RWPE2 (cell line): ENCODE measurements at places on chromosomes 4 and X.
A peak's percentile ranks its signal among the peaks of the same experiment; 100 is the strongest.

- no peak overlapping the region for H3K27ac ChIP-seq
- no peaks in the 10 kb centered on the region for H3K36me3 ChIP-seq
- peak overlapping the region; percentile 56 for H3K4me3 ChIP-seq
- no peaks in the 10 kb centered on the region for H3K4me1 ChIP-seq
- no peaks in the 10 kb centered on the region for H3K27me3 ChIP-seq
- peak; percentile 25 for DNase-seq
These were observed 977 bp downstream of the MAGEE1 start for GRCh38 chrX:76428243-76429130.

DNA sequence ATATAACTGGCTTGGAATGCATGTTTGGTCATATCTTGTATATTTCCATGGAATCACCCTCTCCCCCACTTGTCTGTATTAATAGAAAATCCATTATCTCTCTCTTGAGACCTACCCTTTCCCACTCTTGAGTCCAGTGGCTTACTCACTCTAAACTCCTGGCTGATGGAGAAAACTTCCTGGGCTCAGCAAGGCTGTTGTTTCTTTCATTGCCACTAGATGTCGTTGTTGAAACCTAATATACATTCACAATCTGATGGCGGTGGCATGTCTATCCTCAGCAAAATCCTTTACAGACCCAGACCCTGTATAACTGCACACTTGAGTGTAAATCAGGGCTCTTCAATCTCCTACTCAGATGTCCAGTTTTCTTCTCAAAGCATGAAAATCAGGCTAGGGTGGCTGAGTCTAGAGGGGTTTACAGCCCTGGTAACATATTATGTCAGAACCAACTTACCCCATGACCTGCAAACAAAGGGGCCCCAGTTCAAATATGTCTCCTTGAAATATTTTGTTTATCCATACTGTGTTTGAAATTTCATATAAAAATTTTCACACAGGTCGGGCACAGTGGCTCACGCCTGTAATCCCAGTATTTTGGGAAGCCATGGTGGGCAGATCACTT, 70.0 kb upstream of the FAM241A start:
- H3K27ac ChIP-seq: no peak overlapping the region
- no peaks in the 10 kb centered on the region for H3K36me3 ChIP-seq
- no peaks in the 10 kb centered on the region for H3K27me3 ChIP-seq

DNA sequence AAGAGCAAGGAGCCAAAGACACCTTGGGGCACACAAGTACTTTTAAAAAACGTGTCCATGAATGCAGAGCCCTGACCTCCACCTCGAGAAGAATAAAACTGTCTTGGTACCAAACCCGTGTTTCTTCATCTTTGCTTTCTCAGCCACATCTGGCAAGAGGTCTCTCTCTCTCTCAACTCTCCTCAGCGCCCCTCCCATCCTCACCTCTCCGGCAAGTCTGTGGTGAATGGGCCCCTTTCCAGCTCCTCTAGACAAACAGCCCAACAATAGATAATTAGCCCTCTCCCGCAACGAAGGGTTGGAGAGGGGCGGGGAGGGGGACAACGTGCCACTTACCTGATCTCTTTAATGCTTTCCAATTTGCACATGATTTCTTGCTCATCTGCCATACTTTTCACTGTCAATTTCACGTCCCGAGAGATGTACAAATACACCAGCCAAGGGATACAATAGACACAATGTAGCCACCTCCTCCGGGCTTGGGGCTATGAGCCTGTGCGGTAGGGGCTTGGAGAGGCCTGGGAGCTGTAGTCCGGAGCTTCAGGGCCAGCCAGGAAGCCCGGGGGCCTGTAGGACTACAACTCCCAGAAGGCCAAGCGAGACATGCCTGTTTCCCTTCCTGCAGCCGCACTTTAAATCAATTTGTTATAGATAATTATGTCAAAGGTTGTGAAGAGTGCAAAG, at the start of gene ZC4H2:
Gene ZC4H2, minus strand, starts transcription at position 462 of the 684 bp plus-strand sequence. Its CDS starts 73 bp downstream, at position 389.
- no peaks in the 10 kb centered on the region for H3K36me3 ChIP-seq
- no peaks in the 10 kb centered on the region for H3K4me1 ChIP-seq
- H3K4me3 ChIP-seq: peak within 1 kb of the TSS; percentile 40
- H3K27me3 ChIP-seq: no peaks in the 10 kb centered on the region

GRCh38 chr4:43234626-43235415, 342.3 kb downstream of the GRXCR1 start:
- H3K27ac ChIP-seq: no peak overlapping the region
- H3K27me3 ChIP-seq: no peaks in the 10 kb centered on the region
- no peaks in the 10 kb centered on the region for H3K4me1 ChIP-seq
- H3K36me3 ChIP-seq: no peaks in the 10 kb centered on the region

DNA sequence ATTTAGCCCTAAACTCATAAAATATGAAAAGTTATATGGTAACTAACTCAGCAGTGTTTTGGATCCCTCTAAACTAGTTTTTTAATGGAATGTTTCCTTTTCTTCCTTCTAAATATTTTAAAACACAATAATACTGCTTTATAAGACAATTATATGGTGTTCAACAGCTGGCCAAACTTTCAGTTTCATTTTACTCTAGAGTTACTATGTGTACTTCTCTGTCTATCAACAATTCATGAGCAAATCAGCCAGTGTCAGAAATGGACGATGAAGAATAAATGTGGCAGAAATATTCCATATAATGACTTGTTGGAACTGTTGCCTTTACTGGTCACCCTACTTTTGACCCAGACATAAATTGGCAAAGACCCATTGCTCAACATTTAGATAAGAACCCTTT, 64.8 kb upstream of the CXXC4 start:
- H3K27ac ChIP-seq: no peak overlapping the region
- no peak overlapping the region for H3K4me3 ChIP-seq
- DNase-seq: no peak

- peak overlapping the region; percentile 99 for H3K27ac ChIP-seq
- H3K4me1 ChIP-seq: peaks cover 22% of the 10 kb centered on the region
- no peak overlapping the region for H3K4me3 ChIP-seq
- no peak for DNase-seq
- no peaks in the 10 kb centered on the region for H3K36me3 ChIP-seq
These were observed 278.6 kb upstream of the DIPK2B start for GRCh38 chrX:45479196-45479834.

DNA sequence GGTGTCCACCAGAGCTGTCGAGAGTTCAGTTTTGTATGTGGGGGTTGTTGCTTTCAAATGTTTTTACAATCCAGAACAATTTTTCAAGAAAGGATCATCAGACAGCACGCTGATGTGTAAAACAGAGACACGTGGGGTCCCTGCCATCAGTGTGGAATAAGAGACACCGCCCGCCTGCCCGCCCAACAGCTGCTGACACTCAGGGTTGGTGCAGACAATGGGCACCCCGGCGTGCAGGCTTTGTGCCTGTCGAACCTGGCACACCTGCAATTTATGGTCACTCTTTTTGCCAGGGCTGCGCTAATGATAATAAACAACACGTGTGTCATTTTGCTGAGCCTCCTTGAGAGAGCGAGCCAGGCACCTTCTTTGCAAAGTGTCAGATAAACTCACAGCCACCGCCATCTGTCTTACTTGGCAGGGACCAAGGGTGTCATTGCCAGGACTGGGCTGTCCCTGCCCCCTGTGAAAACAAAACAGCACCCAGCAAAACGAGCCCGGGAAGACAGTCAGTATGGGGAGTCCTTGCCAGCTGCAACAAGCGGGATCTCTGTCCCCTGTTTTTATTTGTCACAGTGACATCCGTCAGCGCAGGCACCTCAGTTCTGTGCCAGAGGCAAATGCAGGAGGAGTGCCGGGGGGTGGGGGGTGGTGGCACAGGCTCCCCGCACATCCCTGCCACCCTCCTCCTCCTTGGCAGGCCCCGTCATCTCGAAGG, 69.1 kb downstream of the PSAPL1 start:
- no peak overlapping the region for H3K4me3 ChIP-seq
- no peaks in the 10 kb centered on the region for H3K36me3 ChIP-seq
- peaks cover 34% of the 10 kb centered on the region for H3K27me3 ChIP-seq
- DNase-seq: no peak

- no peaks in the 10 kb centered on the region for H3K27me3 ChIP-seq
- no peak overlapping the region for H3K27ac ChIP-seq
- no peak overlapping the region for H3K4me3 ChIP-seq
- DNase-seq: no peak
- no peaks in the 10 kb centered on the region for H3K36me3 ChIP-seq
These were observed 74.1 kb downstream of the CLCN5 start for GRCh38 chrX:49996474-49996873.

DNA sequence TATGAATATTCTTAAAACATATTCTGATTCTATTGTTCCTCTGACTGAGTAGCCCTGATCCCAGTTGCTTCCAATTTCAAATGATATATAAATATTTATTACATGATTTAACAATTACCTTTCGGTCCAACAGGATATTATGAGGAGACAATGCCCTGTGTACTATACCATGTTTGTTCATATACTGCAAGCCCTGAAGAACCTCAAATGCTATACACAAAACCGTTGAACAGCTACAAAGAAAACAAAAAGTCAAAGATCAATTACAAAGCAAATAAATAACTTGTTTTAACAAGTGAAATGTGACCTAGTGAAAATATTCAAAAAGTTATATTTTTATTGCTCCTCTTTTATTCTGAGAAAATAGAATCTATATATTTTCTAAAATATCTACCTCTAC, 54.0 kb downstream of the TBCK start:
- DNase-seq: no peak
- no peak overlapping the region for H3K27ac ChIP-seq
- no peak overlapping the region for H3K4me3 ChIP-seq
- peaks cover 4% of the 10 kb centered on the region for H3K4me1 ChIP-seq
- no peaks in the 10 kb centered on the region for H3K27me3 ChIP-seq

DNA sequence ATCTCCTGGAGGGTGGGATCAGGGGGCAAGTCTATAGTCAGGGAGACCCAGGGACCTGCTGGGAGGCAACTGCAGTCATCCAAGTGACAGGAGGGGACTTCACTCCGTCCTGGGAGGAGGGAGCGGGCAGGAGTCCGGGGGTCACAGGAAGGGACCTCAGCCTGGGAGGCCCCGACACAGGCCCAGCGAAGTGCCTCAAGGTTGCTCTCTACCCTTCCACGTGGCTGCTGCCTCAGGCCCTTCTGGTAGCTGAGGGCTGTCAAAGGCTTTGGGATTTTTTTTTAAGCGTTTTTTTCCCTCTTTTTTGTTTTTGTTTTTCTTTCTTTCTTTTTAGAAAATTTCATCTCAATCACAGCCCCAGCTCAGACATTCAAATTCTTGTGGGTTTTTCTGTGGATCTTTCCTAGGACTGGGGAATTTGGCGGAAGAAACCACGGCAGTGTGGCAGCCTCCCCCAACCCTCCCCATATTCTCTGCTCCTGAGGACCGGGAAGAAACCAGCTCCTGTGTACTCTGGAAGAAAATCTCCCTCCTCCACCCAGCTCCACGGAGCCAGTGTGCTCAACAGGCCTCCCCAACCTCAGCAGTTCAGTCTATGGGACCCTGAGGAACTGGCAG, 1.4 kb upstream of the HAUS7 start:
- no peaks in the 10 kb centered on the region for H3K36me3 ChIP-seq
- no peak overlapping the region for H3K4me3 ChIP-seq
- H3K4me1 ChIP-seq: no peaks in the 10 kb centered on the region
- H3K27me3 ChIP-seq: no peaks in the 10 kb centered on the region

- no peak within 1 kb of the TSS for H3K27ac ChIP-seq
- H3K4me3 ChIP-seq: no peak within 1 kb of the TSS
- DNase-seq: no peak
- H3K4me1 ChIP-seq: no peaks in the 10 kb centered on the region
These were observed at the start of gene XAGE5 for GRCh38 chrX:52811065-52811625. Gene XAGE5, plus strand, starts transcription at chrX:52811287. Its CDS starts 1,280 bp downstream, at chrX:52812567.

- no peak for DNase-seq
- no peak overlapping the region for H3K4me3 ChIP-seq
- no peaks in the 10 kb centered on the region for H3K4me1 ChIP-seq
- H3K36me3 ChIP-seq: no peaks in the 10 kb centered on the region
These were observed 10.7 kb upstream of the HCCS start for GRCh38 chrX:11100281-11101035.

DNA sequence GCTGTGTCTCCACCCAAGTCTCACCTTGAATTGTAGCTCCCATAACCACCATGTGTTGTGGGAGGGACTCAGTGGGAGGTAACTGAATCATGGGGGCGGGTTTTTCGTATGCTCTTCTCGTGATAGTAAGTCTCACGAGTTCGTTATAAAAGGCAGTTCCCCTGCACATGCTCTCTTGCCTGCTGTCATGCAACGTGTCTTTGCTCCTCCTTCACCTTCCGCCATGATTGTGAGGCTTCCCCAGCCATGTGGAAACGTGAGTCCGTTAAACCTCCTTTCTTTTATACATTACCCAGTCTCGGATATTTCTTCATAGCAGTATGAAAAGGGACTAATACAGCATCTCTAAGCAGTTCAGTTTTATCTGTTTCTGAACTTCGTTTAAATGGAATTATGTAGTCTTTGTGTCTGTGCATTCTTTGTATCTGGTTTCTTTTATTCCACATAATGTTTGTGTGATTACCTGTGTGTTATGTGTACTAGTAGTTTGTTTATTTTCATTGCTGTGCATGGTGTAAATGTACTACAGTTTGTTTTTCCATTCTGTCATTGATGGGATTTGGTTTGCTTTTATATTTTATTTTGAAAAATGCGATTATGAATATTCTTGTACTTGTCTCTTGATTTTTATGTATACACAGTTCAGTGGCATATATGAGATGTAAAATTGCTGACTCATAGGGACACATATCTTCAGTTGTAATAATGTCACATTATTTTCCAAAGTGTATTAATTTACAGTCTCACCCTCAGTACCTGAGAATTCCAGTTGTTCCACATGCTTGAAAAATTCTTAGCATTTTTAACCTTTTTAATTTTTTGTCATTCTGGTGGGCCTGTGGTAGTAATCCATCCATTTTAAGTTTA, 304.9 kb downstream of the GBA3 start:
- no peaks in the 10 kb centered on the region for H3K4me1 ChIP-seq
- no peaks in the 10 kb centered on the region for H3K36me3 ChIP-seq
- H3K27ac ChIP-seq: no peak overlapping the region
- no peak overlapping the region for H3K4me3 ChIP-seq
- H3K27me3 ChIP-seq: no peaks in the 10 kb centered on the region

DNA sequence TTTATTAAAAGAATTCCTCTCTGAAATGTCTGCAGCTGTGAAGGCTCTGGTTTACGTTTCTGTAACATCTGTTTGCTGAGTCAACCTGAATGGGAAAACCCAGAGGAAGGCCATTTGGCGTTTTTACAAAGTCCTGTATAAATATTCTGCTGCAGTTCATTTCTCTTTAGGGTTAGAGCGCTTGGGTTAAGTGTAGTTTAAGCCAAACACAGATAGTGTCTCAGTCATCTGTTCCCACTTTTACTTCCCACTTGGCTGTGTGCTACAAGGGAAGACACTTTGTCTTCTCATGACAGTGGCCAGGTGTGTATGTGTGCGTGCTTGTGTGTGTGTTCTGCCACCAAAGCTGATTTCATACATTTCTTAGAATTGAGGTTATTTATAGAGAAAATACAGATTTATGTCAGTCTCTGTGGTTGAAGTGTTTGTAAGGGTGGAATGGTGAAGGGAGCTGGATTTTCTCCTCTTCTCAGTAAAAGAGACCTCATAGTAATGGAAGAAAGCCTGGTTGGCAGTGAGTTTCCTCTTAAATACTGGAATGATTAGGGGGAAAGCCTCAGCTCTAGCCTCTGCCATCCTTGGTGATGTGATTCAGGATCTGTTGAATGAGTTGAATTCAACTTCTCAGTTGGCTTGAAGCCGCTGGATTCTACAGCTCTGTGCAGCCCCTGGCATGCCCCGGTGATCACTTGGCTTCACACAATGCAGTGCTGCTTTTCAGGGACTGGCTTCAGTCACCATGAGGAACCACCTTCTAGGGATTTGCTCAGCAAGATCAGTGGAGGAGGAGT, 50.6 kb downstream of the JADE1 start:
- no peaks in the 10 kb centered on the region for H3K4me1 ChIP-seq
- H3K27me3 ChIP-seq: no peaks in the 10 kb centered on the region
- no peak overlapping the region for H3K27ac ChIP-seq
- peaks cover 69% of the 10 kb centered on the region for H3K36me3 ChIP-seq
